ENCODE measurements at places on chromosomes 2 and 18.

GRCh38 chr2:220296174-220296573 is 668.7 kb downstream of the SLC4A3 start:
- no peaks in the 10 kb centered on the region for H3K4me1 ChIP-seq
- H3K27me3 ChIP-seq = no peaks in the 10 kb centered on the region
- no peak overlapping the region for H3K4me3 ChIP-seq

- H3K4me3 ChIP-seq = no peak overlapping the region
- no peak for DNase-seq
- H3K4me1 ChIP-seq = no peaks in the 10 kb centered on the region
- H3K27me3 ChIP-seq = no peaks in the 10 kb centered on the region
- H3K27ac ChIP-seq = no peak overlapping the region
Observed at GRCh38 chr2:227433171-227433570, 38.8 kb upstream of the AGFG1 start.

DNA sequence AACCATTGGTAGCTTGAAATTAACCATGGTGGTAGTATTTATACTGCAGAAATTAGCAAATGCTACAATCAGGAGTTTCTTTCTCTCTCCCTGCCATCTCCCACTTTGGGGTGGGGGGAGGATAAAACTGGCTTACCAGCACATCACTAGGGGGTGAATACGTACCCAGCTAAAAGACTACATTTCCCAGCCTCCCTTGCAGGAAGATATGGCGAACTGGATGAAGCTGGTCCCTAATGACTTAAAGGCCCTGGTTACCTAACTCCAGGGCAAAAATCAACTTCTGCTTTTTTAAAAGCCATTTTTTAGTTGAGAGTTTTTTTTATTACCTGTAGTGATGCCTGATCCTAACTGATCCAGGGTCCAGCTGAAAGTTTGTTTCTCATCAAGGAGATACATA is 70.3 kb upstream of the RAB12 start:
- no peaks in the 10 kb centered on the region for H3K4me1 ChIP-seq
- no peak overlapping the region for H3K27ac ChIP-seq
- H3K36me3 ChIP-seq = no peaks in the 10 kb centered on the region
- H3K4me3 ChIP-seq = no peak overlapping the region
- no peaks in the 10 kb centered on the region for H3K27me3 ChIP-seq

DNA sequence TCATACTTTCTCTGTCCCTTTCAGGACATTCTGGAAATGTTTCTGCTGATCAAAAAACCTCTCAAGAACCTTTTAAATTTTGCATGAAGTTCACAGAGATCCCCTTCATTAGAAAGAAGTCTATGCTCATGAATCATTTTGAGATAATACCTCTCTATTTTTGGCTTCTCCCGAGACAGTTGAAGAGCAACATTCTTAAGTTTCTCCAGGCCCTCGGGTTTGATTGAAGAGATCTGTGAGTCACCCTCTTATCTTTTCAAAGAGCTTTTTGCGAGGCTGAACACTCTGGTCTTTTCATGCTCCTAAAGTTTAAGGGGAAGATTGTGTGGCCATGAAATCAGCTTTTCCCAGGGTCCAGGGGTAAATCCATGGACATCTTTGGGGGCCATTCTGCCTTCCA is 354.2 kb downstream of the FBXO15 start:
- DNase-seq = no peak
- no peaks in the 10 kb centered on the region for H3K27me3 ChIP-seq
- H3K4me3 ChIP-seq = no peak overlapping the region

DNA sequence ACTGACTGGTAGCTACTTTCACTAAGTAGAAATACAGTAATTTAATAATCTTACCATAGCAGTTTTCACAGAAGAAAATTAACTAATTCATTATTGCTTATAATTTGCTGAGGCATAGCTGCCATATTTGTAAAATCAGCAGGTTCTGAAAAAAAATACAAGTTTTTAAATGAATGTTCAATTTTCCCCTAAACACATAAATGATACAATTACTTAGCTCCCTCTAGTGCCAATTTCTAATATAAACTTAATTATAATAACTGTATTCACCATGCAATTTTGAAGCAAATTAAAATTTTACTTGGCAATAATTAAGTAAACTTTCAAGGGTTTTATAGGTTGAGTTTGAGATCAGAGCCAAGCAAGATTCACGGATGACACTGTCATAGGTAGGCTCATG is 1321.6 kb upstream of the ACVR2A start:
- H3K27ac ChIP-seq = no peak overlapping the region
- no peaks in the 10 kb centered on the region for H3K27me3 ChIP-seq
- no peak overlapping the region for H3K4me3 ChIP-seq
- DNase-seq = no peak

All from esophagus squamous epithelium (tissue), 5 donors.